ENCODE measurements at places on chromosomes 16 and 17.

DNA sequence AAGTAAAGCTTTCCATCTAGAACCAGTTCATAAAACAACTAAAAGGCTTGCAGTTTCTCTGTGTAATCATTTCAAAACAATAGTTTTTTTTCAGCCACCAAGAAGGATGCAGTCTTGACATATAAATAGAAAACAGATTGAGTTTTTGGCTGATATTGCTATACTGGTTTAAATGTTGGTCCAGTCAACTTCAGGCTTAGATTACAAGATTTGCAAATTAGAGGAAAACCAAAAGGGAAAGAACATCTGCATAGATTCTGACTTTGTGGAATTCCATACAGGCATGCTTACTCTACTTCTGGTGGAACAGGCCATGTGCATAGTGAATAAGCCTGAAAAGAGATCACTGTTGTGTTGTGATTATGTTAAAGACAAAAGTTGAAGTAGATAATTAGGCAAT is 150.3 kb downstream of the BCAS3 start:
- no peak for DNase-seq

GRCh38 chr17:9169116-9169515 is 147.8 kb downstream of the NTN1 start:
- DNase-seq = no peak

DNA sequence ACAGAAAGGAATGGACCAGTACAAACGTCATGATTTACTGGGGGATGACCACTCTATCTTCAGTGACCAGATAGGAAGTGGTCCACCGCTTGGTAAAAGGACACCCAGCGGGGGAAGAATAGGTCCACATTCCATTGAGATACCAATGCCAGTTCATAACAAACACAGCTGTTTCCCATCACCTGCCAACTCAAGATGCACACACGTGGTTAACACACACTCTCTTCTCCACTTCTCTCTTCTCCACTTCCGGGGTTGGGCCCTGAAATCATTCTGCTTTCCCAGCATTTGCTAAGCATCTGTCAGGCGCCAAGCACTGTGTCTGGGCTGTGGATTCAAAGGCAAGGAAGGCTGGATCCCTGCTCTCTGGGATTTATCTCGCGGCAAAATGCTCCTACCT is 175.5 kb downstream of the SLC39A11 start:
- no peak for DNase-seq

DNA sequence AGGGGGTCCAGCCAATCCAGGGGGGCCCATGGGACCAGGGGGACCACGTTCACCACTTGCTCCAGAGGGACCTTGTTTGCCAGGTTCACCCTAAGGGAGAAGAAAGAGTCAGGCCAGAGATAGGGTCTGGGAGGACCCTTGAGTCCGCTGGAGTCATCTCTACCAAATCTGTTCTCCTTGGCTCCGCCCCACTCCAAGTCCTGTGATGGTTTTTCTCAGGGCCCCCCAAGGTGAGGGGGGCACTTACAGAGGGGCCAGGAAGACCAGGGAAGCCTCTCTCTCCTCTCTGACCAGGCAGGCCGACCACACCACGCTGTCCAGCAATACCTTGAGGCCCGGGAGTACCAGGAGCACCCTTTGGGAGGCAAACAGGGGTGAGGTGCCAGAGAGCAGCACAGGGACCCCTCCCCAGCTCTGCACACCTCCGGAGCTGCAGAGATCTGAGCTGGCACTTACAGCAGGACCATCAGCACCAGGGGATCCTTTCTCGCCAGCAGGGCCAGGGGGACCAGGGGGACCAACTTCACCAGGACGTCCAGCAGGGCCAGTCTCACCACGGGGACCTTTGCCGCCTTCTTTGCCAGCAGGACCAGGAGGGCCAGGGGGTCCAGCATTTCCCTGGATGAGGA is 12.4 kb downstream of the COL1A1 start:
- no peak for DNase-seq

DNA sequence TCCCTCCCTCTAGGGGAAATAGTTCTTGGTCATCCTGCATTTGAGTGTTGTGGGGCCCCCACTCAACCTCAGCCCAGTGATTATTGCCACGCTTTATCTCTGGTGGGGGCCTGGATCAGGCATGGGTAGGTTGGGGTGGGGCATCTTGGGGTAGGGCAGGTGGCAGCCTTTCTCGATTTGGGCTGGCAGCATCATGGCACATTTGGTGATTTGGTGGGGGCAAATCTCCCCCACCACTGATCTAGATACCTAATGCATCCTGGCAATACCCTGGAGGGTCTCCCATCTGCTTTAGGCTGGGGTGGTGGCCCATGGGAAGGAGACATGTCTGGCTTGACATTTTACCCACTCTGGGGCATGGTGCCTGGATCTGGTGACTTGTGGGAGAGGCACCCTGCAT is 40.2 kb downstream of the NLRP1 start:
- DNase-seq = no peak

DNA sequence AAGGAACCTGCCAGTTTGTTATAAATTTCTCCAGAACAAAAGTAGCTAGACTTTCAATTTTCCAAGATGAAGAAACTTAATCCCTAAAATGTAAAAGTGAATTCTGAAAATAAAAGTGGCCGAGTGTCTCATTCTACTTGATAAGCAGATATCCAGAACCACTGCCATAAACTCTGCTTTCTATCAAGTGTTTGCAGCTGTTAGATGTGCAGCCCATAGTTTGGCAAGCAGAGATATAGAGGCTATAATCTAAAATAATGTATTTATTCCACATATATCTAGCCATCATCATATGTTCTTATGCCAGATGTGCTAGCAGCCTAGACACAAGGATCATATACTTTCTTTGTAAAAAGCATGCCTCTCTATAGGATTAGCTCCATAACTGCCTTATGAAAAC is 14.7 kb upstream of the FBXL20 start:
- DNase-seq = no peak

GRCh38 chr16:68668266-68668665 is 23.2 kb downstream of the CDH3 start:
- DNase-seq = no peak

DNA sequence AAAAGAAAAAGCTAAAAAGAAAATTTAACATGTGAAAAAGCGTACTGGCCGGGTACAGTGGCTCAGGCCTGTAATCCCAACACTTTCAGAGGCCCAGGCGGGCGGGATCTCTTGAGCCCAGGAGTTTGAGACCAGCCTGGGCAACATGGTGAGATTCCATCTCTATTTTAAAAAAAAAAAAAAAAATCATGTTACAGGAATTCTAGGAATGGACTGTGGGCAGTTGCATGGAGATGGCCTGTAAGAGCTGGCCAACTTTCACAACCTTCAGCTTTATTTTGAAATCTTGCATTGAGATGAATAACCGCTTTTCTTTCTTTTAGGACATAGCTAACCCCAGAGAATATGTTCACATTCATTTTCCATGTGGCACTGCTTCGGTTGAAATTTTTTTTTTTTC is 8.2 kb upstream of the CIAO3 start:
- no peak for DNase-seq

GRCh38 chr16:31453255-31454204 is 5.8 kb upstream of the ARMC5 start:
- no peak for DNase-seq

DNA sequence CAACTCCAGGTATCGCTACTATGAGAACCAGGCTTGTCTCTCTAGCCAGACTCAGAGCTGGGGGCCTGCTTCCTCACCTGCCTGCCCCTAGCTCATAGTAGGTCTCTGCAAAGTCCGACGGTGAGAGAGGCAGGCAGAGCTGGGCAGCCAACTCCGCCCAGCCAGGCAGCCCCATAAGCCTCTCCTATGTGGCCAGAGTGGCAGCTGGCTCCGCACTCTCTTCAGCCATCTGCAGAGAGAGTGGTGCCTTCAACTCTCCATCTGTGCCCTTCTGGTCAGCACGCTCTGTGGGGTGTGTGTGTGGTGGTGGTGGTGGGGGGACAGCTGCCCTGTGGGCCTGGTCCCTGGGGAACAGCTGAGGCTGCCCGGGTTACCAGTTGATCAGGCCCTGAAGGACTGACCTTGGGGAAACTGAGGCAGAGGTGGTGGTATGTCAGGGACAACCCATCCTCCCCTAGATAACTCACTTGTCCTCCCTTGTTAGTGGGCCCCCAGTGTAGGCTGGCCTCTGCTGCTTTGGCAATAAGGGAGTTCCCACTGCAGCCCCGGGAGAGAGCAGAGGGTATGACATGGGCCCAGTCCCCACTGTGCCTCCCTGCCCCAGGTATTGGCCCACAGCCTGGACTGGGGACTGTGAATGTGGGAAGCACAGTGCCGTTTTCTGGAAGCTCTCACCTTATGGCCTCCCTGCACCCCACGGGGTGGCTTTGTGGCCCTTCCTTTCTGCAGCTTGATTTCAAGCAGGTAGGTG is 1.8 kb upstream of the ADGRG1 start:
- no peak for DNase-seq

DNA sequence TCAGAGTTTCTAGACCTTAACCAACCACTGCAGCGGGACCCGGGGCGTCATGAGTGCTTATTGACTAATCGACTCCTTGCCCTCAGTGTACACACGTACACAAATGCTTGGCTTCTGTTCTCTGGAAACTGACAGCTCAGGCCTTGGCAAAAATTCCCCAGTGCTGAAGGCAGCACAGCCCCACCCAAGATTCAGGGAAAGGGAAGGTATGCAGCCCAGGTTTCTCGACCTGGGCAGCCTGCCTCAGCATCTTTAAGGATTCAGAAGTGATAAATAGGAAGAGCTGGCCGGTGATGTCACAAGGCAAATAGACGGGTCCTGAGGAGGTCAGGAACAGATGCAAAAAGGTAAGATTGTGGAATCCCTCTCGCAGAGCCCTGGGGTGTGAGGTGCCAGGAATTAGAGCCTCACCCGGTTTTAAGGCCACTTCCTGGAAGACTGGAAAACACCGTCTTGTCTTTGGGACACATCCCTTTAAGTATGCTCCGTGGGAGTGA is 9.0 kb upstream of the CDH3 start:
- DNase-seq = no peak

DNA sequence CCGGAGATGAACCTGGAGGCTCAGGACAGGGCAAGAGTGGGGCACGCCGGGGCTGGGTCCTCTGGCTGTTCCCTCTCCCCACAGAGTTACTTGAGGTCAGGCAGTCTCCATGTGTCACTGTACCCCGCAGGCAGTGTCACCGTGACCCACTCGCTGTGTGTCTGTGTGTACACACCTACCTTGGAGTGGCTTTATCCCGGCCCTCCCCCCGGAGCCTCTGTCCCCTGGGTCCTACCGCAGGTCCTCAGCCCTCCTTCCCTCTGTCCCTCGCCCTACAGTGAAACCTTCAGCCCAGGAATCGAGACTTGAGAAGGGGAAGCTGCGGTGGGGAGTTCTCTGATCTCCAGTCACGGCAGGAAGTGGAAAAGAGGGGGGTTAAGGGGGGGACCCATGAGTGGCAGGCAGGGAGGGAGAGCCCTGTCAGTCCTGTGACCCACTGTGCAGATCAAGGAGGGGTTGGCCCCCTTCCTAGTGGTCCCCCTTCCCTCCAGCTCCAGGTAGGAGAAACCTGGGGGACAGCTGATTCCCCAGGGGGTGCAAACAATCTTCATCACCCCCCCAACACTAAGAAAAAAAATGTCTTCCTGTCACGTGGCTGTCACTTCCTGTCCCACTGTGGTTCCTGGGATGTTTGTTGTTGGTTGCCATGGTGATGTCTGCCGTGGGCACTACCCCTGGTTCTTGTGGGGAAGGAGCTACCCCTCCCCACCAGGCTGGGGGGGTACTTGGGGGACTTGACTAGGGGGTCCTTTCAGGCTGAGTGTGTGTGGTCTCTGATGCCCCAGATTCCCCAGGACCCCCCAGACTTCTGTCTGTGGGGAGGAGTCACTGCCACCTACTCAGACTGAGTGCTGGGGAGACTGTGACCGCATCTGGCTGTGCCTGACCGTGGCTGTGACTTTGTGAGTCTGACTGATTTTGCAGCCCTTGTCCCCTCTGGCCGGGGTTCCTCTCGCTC is 13.7 kb downstream of the RARA start:
- DNase-seq = no peak

- no peak for DNase-seq
Measured at GRCh38 chr16:6032438-6032837, 934.8 kb upstream of the EEF2KMT start.

GRCh38 chr17:74770498-74771318 is 5.4 kb downstream of the NAT9 start:
- no peak for DNase-seq

DNA sequence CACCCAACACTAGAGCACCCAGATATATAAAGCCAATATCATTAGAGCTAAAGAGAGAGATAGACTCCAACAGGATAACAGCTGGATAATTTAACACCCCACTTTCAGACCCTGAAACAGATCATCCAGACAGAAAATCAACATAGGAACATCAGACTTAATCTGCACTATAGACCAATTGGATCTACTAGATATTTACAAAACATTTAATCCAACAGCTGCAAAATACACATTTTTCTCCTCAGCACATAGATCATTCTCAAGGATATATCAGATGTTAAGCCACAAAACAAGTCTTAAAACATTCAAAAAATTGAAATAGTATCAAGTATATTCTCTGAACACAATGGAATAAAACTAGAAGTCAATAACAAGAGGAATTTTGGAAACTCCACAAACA is 4.1 kb upstream of the CCL13 start:
- DNase-seq = no peak

DNA sequence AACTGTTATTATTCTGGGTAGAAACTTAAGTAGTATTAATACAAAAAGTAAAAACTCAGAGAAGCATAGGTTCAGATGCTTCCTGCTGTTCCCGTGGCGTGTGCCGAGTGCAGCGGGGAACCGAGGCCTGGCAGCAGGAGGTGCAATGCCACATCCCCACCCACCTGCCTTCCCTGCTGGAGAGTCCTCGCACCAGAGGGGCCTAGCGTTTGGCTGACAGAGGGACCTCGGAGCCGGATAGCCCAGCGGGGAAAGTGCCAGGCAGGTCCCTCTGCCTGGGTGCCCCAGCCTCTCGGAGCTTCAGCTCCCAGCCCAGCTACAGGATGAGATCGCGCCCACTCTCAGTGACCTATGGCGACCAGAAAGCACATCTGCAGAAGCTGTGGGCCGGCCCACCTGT is 169.6 kb upstream of the GSE1 start:
- no peak for DNase-seq

DNA sequence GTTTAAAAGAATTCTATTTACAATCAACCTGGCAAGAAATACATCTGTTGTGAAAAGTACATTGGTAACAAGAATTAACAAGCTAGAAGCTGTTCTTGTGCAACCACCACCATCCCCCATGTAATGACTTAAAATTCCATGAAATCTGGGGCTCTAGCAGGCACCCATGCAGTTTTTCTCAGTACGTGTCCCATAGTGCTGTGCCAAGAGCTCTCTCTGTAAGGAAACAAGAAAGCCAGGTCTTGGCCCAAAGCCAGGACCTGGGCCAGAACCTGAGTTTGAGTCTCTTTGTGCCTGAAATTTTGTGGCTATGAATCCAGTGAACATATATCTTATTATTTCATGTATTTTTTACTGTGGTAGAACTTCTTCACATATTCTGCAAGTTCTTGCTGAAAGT is 46.6 kb downstream of the NUP93 start:
- DNase-seq = no peak

- DNase-seq = no peak
Measured at GRCh38 chr17:81239714-81240555, 817 bp downstream of the NDUFAF8 start.

Measured in NCI-H1417 treated with DMSO at 0.1 percent for 48 hours (cell line).